ENCODE measurements at places on chromosomes 6 and 20. TPM values are rescaled to one million over a fixed set of nuclear protein-coding genes. Genes with fewer than 3 reads are reported as not detected.

GRCh38 chr6:17466707-17467106 lies 73.3 kb downstream of the CAP2 start:
- no peak for DNase-seq

- DNase-seq: peak; percentile 44
Measured at GRCh38 chr6:2942914-2943563, 28.3 kb downstream of the SERPINB6 start.

- DNase-seq: no peak
Measured at GRCh38 chr20:44414808-44415207, 59.3 kb downstream of the HNF4A start.

Gene MICB
- total RNA-seq: 22.0 TPM

Gene LAMA4
- total RNA-seq: not detected

Gene SUMO4
- total RNA-seq: 9.0 TPM

Gene IMPG1
- total RNA-seq: not detected

All from CD4-positive, CD25-positive, alpha-beta regulatory T cell (primary cell).